Activated naive CD8-positive, alpha-beta T cell treated with anti-CD3 and anti-CD28 coated beads, Interleukin-2, amount 10 ng/mL, durations not matched to agents 7 days and 5 days (primary cell): ENCODE measurements at places on chromosomes 6 and 20. TPM values are rescaled to one million over a fixed set of nuclear protein-coding genes. Genes with fewer than 3 reads are reported as not detected.

Gene MYCT1
- not detected for total RNA-seq

Gene COL19A1
- 0.06 TPM for total RNA-seq

Gene C6orf163
- 3.2 TPM for total RNA-seq

- no peak overlapping the region for H3K27ac ChIP-seq
- H3K27me3 ChIP-seq, result peaks cover 5% of the 10 kb centered on the region
- H3K36me3 ChIP-seq, result peaks cover 2% of the 10 kb centered on the region
- H3K4me1 ChIP-seq, result peaks cover 5% of the 10 kb centered on the region
Observed at GRCh38 chr20:1533059-1533458, 24.4 kb downstream of the SIRPD start.

- H3K36me3 ChIP-seq, result no peaks in the 10 kb centered on the region
- H3K27me3 ChIP-seq, result peaks cover 24% of the 10 kb centered on the region
- no peak overlapping the region for H3K4me3 ChIP-seq
- no peak for DNase-seq
- H3K27ac ChIP-seq, result no peak overlapping the region
Observed at GRCh38 chr20:20815711-20816455, 103.4 kb upstream of the RALGAPA2 start.

DNA sequence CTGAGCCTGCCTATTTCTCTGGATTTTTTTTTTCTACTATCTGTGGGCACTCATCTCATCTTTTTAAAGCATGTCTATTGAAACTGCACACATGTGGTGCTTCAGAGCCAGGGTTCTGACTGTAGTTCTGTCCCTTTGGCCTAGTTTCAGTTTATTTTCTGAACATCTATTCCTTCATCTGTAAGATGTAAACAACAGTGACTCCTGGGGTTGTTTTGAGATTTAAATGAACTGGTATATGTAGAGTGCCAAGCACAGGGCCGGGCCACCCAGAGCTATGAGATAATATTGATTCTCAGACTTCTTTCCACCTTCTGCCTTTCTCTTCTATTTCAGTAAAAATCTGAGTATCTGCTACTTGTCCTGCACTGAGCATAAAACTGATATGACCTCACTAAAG lies 185.1 kb downstream of the CARMIL1 start:
- no peak for DNase-seq
- peaks cover 1% of the 10 kb centered on the region for H3K4me1 ChIP-seq
- H3K27ac ChIP-seq, result no peak overlapping the region

GRCh38 chr6:5639193-5639592 lies 367.5 kb downstream of the NRN1 start:
- no peaks in the 10 kb centered on the region for H3K27me3 ChIP-seq
- H3K36me3 ChIP-seq, result peaks cover 15% of the 10 kb centered on the region
- no peak overlapping the region for H3K27ac ChIP-seq
- no peaks in the 10 kb centered on the region for H3K4me1 ChIP-seq
- DNase-seq, result no peak
